Activated CD4-positive, alpha-beta T cell treated with anti-CD3 and anti-CD28 coated beads, Interleukin-10, Interleukin-2, amounts not matched to agents 100 ng/mL and 50 ng/mL, durations not matched to agents 16 hours and 8 hours (primary cell): ENCODE measurements at places on chromosomes 2 and 18.

GRCh38 chr18:13163167-13163927 lies 55.2 kb upstream of the LDLRAD4 start:
- DNase-seq, result no peak

DNA sequence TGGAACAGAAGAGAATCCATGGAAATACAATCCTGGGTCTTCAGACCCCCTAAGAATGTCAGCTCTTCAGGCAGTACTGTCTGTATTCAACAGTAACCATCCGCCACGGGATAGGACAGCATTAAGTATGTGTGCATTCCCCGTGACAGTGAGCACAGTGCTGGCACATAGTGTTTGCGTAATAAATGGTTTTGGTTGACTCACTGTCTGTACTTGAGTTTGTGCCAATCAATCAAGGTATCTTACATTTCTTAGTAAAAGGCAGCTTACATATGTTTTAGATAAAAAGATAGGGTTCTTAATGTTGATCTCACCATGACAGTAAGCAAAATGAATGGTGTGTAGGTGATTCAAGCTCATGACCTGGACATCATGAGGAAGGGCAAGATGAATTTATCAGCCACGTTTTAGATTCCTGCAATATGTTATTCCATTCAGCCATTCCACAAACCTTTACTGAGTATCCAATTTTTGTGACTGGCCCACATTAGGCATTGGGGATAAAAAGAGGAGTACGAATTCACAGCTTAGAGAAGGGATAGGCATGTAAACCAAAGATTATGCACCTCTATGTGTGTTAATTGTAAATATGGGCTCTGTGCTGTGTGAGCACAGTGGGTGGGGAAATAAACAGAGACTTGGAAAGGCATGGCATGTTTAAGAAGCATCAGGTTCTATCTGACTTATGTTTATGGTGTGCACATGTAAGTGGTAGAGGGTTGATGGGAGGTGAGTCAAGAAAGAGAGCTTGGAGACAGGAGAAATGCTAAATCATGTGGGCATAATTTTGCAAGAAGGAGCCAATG lies 258.8 kb downstream of the SLC8A1 start:
- DNase-seq, result no peak

DNA sequence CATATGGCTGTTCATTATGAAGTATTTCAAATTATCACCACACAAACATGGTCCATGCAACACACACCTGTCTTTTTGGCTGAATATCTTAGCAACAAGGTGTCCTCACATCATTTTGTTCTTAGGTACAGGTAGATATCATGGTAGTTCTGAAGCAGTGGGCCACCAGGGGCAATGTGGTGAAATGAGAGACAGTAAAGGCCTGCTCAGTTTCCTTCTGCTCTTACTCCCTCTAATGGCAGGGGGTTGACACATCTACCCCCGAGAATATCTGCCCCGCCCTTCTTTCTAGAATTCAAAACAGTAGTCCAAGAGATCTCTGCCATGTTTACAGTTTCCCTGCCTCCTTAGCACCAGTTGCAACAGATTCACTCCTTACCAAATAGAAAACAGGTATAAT lies 147.0 kb upstream of the KLHL14 start:
- peak; percentile 23 for DNase-seq

DNA sequence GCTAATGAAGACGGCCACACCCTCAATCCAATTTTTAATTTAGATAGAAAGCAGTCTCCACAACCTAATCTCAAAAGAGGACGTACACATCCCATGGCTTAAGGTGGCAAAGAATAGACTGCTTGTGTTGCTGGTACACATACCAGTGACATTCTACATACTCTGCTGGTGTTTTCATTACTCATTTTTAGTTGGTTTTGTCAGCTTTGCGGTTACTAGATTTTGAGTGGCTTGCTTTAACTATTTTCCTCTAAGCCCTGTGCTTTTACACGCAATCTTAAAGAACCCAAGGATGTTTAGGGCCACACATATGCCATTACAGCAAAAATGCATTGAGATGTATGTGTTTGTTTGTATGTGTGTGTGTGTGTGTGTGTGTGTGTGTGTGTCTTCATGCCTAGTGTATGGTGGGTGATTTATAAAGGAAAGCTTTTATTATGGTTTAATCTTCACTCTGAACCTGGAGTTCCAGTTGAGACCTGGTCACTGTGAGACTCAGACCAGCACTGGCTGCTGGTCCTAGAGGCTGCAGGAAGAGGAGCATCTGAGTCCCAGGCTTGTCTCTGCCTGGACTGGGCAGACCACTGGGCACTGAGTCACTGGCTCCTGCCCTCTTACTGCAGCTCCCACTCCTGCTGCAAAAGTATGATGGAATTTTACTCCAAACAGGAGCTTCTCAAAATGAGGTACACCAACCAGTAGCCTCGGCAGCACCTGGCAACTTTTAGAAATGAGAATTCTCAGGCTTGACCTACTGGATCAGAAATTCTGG lies 415.9 kb downstream of the NBAS start:
- DNase-seq, result no peak

DNA sequence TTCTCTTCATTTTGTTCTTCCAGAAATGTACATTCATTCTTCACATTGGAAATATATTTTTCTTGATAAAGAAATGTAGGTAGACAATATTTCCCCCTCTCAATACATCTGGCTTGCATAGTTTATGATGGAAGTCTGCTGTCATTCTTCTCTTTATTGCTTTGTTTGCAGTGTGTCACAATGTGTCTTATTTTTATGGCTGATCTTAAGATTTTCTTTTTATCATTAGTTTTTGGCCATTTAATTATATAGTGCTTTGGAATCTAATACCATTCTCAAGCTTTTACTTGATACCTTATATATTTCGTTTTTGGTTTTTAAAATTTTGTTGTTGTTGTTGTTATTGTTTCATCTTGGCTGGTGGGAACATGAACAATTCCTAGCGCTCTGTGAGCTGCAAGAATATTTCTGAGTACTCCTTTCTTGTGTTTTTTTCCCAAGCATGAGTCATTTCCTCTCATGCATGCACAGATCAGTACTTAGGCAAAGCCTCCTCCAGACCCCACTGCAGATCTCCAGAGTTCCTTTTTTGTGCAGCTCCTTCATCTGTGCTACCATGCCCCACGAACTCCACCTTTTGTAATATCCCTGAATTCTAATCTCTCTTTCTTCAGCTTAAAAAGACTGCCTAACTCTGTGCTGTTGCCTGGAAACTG lies 13.7 kb upstream of the MMADHC start:
- no peak for DNase-seq

DNA sequence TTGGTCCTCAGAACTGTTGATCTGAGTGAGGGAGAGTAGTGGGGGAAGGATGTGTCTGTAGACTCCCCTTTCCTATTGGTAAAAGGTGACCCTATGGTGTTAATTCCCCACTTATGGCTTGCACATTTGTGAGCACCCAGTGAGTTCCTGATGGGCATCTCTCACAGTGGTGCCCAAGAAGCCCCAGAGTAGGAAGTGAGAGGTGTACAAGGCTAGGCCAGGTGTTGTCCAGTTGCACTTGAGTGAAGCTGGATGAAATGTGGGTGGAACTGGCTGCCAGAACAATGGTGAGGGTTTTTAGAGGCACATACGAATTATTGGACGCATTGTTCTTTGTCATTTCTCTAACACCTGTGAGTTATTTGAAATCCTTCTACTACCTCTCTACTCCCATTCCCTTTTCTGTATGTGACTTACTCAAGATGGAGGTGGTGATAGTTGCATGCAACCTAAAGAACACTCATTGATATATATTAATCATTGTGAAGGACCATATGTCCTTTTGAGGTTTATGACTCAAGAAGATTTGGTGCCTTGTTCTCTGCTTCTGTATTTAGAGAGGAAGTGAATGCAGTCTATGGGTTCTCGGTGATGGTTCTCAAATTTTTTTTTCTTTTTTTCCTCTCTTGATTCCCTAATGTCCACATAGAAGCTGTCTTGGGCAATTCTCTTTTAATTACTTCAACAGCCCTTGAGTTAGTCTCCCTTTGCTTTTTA lies 162.7 kb downstream of the FSHR start:
- DNase-seq, result no peak

DNA sequence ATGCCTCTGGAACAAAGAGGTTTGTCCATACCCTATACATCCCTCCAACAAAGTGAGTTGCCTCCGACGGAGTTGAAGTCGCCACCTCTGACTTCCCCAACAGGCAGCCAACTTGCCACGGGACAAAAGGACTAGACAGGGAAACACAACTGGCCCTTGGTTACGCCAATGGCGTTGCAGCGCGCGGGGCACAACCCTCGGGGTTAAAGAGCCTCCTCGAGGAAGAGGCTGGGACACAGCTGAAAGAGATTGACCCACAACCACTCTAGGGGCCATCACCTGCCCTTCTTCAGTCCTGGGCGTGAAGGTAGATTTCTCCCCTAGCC lies 545 bp downstream of the GTF3C2 start:
- DNase-seq, result peak; percentile 71

GRCh38 chr2:55025627-55026026 lies 24.6 kb downstream of the RTN4 start:
- no peak for DNase-seq

GRCh38 chr2:230575642-230576324 lies 136.9 kb upstream of the CAB39 start:
- peak; percentile 72 for DNase-seq

DNA sequence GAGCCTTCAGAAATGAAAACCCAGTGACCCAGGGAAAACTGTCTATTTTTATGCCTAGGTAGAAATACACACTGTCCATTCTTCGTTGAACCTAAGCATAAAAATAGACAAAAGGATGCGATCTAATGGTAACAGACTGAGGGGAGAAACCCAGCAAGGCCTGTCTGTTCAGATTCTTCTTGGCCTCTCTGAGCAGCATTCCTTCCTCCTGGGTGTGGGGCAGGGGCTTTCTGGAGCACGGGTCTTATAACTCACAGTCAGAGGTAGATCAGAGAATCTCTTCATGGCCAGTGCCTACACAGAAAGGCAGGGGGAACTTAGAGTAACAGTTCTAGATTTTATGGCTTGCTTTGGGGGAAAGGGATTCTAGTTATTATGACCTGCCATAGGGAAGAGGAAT lies 56.0 kb downstream of the PKDCC start:
- no peak for DNase-seq

GRCh38 chr2:62216616-62217015 lies 20.7 kb downstream of the B3GNT2 start:
- no peak for DNase-seq

DNA sequence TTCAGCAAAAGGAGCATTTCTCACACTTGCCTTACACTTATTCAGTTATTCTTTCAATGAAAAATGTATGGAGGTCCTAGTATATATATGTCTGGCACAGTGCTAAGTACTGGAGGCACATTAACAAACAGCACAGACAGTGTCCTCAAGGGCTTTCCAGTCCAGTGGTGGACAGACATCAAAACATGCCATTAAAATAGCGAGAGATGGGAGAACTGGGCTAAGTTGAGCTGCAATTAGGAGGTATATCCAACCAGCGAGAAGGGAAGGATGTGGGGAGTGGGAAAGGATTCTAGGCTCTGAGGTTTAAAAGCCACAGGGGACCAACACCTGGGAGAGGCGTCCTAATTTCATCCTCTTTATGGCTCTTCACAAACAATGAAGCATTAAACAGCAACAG lies 127.5 kb upstream of the TTC39C start:
- no peak for DNase-seq

GRCh38 chr2:21452678-21453077 lies 328.9 kb downstream of the TDRD15 start:
- DNase-seq, result no peak

DNA sequence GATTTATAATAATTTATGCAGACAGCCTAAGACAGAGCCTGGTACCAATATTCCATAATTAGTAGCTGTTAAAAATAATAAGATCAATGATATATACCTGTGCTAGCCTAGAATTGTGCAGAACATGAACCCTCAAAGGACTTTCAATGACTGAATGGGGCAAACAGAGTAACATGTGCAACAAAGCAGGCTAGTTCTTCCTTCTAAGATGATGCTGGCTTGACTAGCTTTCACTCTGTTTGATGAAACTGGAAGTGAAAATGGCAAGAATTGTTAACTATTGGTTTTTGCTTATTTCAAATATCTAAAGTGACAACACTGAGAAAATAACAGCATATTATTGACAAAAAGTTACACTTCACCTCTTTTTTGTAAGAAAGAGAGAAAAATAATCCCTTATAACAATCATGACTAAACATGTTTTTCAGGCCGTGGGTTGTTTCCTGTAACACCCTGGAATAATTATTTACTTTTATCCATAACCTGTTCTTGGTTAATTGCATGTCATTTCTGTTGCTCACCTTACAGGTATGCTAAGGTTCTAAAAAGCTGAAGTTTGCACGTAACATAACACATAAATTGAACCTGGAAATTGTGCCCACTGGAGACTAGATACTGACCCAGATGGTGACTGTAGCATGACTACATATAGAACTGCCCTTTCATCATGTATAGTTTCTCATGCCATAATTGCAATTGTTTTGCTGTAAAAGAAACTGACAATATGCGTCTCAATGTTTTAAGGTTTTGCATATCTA lies 108.7 kb downstream of the C18orf54 start:
- no peak for DNase-seq

GRCh38 chr18:2912357-2913299 lies 65.8 kb downstream of the EMILIN2 start:
- no peak for DNase-seq

DNA sequence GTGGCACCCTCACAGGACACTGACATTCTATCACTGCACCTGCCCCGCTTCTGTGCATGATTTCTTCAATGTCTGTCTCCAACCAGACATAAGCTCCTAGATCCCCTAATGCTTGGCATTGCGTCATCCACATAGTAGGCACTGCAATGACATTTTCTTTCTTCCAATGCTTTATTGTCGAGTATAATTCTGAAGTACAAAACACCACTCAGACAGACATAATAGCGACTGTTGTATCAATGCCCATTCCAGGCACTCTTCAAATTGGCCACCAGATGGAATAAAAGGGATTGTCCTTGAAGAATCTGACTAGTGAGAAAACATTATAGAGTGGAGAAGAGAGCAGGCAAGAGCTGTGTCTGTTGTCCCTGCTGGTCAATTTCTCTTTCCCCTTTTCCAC lies 89.0 kb downstream of the LPIN1 start:
- no peak for DNase-seq

- DNase-seq, result no peak
Observed at GRCh38 chr2:38251940-38252339, 125.1 kb downstream of the ATL2 start.

- DNase-seq, result no peak
Observed at GRCh38 chr2:19611491-19612332, 253.3 kb upstream of the OSR1 start.
